ENCODE measurements at places on chromosomes 1 and 21. TPM values are rescaled to one million over a fixed set of nuclear protein-coding genes. Genes with fewer than 3 reads are reported as not detected.

Gene SZT2
- 66.8 TPM for total RNA-seq

DNA sequence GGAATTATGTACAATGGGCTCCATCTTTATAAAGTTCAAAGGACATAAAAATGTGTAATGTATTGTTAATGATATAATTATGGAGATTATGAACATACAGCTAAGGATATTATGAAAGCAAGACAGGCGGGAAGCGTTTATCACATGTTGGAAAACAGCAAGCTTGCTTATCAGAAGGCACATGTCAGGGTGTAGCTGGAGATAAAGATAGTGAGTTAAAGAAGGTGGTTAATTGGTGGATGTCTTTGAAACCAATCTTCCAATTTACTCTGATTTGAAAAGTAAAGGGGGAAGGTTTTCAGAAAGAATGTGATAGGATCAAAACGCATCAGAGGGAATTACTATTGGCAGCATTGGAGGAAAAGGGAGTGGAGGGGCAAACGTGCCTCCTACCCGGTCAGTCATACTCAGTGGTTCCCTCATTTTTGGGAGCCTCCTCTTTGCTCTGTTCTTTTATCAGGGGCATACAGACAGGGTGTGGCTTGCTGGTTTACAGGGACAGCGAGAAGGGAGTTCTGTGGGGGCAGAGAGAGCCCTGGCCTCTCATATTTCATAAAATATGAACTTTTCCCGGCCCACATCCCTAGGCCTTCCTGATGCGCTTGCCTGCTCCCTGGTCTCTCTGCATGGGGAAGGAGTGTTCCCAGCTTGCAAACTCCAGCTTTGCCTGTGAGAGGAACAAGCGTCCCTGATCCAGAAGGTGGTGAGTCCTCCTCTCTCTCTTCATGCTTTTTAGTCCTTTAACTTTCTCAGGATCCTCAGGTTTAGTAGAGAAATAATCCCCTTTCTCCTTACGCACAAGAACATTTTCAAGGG is 8.0 kb upstream of the SVBP start:
- no peak for DNase-seq
- H3K27ac ChIP-seq, result no peak overlapping the region
- H3K4me1 ChIP-seq, result peaks cover 8% of the 10 kb centered on the region
- H3K36me3 ChIP-seq, result peaks cover 4% of the 10 kb centered on the region
- H3K4me3 ChIP-seq, result no peak overlapping the region

- no peaks in the 10 kb centered on the region for H3K4me1 ChIP-seq
- H3K36me3 ChIP-seq, result no peaks in the 10 kb centered on the region
- no peaks in the 10 kb centered on the region for H3K27me3 ChIP-seq
- peak overlapping the region; percentile 80 for H3K4me3 ChIP-seq
- peak overlapping the region; percentile 75 for H3K27ac ChIP-seq
These were observed 709 bp upstream of the SLC41A1 start for GRCh38 chr1:205813755-205814058.

Gene TRAF3IP3
- total RNA-seq, result 16.4 TPM

DNA sequence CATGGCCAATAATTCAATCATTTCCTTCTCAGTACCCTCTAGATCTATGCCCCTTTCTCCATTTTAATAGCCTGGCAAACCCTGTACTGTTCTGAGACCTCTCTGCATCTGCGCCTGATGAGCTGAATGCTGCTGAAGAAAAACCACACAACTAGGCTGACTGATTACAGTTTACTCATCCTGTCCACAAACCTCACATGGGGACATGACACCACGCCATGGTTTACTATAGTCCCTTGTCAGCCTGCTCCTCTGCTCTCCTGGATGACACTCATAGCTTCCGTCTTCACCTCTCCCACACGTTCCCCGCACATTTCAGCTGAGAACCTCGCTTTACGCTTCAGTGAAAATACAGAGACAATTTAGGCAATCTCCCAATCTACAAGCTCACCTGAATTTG is 59.7 kb downstream of the DESI2 start:
- H3K36me3 ChIP-seq, result no peaks in the 10 kb centered on the region
- no peak overlapping the region for H3K4me3 ChIP-seq
- H3K27ac ChIP-seq, result no peak overlapping the region

GRCh38 chr1:118210051-118210722 is 25.2 kb upstream of the SPAG17 start:
- no peaks in the 10 kb centered on the region for H3K27me3 ChIP-seq
- H3K4me1 ChIP-seq, result no peaks in the 10 kb centered on the region
- no peak for DNase-seq

Gene GJA8
- 2.4 TPM for total RNA-seq

Gene DMRTA2
- not detected for total RNA-seq

- no peak overlapping the region for H3K4me3 ChIP-seq
- no peaks in the 10 kb centered on the region for H3K4me1 ChIP-seq
- H3K27ac ChIP-seq, result no peak overlapping the region
- no peaks in the 10 kb centered on the region for H3K27me3 ChIP-seq
These were observed 80.3 kb downstream of the GLIS1 start for GRCh38 chr1:53658489-53659230.

DNA sequence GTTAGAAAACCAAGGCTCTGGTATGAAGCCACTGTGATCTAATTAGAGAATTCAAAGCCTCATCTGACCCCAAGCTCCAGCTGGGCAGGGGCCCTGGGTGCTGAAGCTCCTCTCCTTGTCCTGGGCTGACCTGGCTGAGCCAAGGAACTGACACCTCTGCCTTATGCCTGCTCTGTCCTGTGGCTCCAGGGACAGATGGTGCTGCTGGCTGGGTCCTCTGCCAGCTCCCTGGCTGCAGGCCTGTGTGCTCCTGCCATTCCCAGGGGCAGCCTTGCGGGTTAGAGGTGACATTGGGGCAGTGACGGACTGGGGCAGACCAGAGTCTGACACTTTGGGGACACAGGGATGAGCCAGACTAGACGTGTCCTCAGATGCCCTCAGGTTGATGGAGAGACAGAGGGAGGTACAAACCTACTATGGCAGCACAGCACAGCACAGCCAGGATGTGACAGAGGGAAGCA is 11.8 kb downstream of the ACOT11 start:
- no peaks in the 10 kb centered on the region for H3K36me3 ChIP-seq
- DNase-seq, result no peak
- H3K4me3 ChIP-seq, result no peak overlapping the region
- no peak overlapping the region for H3K27ac ChIP-seq
- peaks cover 16% of the 10 kb centered on the region for H3K4me1 ChIP-seq

GRCh38 chr21:15437883-15438282 is 291.9 kb upstream of the USP25 start:
- no peak for DNase-seq
- no peak overlapping the region for H3K27ac ChIP-seq
- H3K4me3 ChIP-seq, result no peak overlapping the region
- peaks cover 4% of the 10 kb centered on the region for H3K4me1 ChIP-seq
- no peaks in the 10 kb centered on the region for H3K36me3 ChIP-seq

Gene ERICH3
- 0.50 TPM for total RNA-seq

GRCh38 chr21:16841975-16842695 is 670.7 kb upstream of the CXADR start:
- H3K36me3 ChIP-seq, result no peaks in the 10 kb centered on the region
- H3K27ac ChIP-seq, result no peak overlapping the region
- no peak overlapping the region for H3K4me3 ChIP-seq
- no peaks in the 10 kb centered on the region for H3K27me3 ChIP-seq
- H3K4me1 ChIP-seq, result no peaks in the 10 kb centered on the region

Gene HAPLN2
- total RNA-seq, result 1.9 TPM

- H3K4me1 ChIP-seq, result no peaks in the 10 kb centered on the region
- DNase-seq, result peak; percentile 87
- no peaks in the 10 kb centered on the region for H3K27me3 ChIP-seq
- peak overlapping the region; percentile 47 for H3K27ac ChIP-seq
- H3K4me3 ChIP-seq, result peak overlapping the region; percentile 66
- no peaks in the 10 kb centered on the region for H3K36me3 ChIP-seq
These were observed 690 bp downstream of the C1orf216 start for GRCh38 chr1:35717911-35718476.

- no peak for DNase-seq
- H3K27me3 ChIP-seq, result no peaks in the 10 kb centered on the region
- peaks cover 25% of the 10 kb centered on the region for H3K36me3 ChIP-seq
These were observed 40.2 kb downstream of the NID1 start for GRCh38 chr1:236024641-236025040.

- no peaks in the 10 kb centered on the region for H3K36me3 ChIP-seq
- no peak overlapping the region for H3K27ac ChIP-seq
- peak; percentile 94 for DNase-seq
- H3K27me3 ChIP-seq, result no peaks in the 10 kb centered on the region
These were observed 5.3 kb upstream of the CCDC27 start for GRCh38 chr1:3746830-3747521.

DNA sequence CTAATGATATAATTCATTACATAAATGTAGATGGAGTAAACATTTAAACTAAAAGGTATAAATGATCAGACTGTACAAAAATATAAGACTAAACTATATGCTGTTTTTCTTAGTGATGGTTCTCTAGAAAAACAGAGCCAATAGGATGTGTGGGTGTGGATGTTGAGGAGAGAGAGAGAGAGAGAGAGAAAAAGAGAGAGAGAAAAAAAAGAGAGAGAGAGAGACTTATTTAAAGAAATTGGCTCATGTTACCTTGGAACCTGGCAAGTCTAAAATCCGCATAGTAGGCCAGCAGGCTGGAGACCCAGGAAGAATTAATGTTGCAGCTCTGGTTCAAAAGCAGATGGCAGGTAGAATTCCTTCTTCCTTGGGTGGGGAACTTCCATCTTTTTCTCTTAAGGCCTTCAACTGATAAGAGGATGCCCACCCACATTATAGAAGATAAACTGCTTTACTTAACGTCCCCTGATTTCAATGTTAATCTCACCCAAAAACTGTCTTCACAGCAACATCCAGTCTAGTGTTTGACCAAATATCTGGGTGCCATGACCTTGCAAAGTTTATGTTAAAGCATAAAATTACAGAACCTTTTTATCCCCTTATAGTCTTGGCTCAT is 74.3 kb upstream of the KCNJ15 start:
- no peaks in the 10 kb centered on the region for H3K4me1 ChIP-seq
- H3K27me3 ChIP-seq, result no peaks in the 10 kb centered on the region
- DNase-seq, result no peak
- no peak overlapping the region for H3K27ac ChIP-seq
- H3K36me3 ChIP-seq, result no peaks in the 10 kb centered on the region

GRCh38 chr1:192066202-192066601 is 92.1 kb upstream of the RGS18 start:
- no peaks in the 10 kb centered on the region for H3K4me1 ChIP-seq
- H3K27me3 ChIP-seq, result no peaks in the 10 kb centered on the region
- no peaks in the 10 kb centered on the region for H3K36me3 ChIP-seq
- H3K4me3 ChIP-seq, result no peak overlapping the region

Gene PDE4B
- 8.7 TPM for total RNA-seq

Gene CYP4A22
- 4.1 TPM for total RNA-seq

GRCh38 chr1:98749152-98749756 is 87.7 kb downstream of the SNX7 start:
- no peak for DNase-seq
- H3K27ac ChIP-seq, result no peak overlapping the region
- no peaks in the 10 kb centered on the region for H3K4me1 ChIP-seq
- H3K36me3 ChIP-seq, result no peaks in the 10 kb centered on the region
- H3K27me3 ChIP-seq, result no peaks in the 10 kb centered on the region

DNA sequence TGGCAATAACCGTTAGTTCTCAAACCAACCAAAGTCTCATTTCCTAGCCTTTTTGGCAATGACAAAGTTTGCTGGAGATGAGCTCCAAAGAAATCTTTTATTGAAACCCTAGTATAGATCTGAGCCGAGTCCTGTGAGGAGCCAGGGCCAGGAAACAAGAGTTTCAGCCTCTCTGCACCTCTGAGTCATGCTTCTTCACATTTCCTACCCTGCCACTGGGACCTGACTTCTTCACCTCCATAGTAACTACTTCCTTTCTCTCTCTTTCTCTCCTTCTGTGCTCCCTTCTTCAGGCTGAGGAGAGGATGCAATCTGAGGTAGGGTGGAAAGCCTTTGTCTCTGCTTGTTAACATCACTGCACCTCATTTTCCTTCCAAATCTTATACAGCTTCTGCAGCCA is 38.7 kb upstream of the IPO9 start:
- no peak overlapping the region for H3K4me3 ChIP-seq
- no peaks in the 10 kb centered on the region for H3K27me3 ChIP-seq

DNA sequence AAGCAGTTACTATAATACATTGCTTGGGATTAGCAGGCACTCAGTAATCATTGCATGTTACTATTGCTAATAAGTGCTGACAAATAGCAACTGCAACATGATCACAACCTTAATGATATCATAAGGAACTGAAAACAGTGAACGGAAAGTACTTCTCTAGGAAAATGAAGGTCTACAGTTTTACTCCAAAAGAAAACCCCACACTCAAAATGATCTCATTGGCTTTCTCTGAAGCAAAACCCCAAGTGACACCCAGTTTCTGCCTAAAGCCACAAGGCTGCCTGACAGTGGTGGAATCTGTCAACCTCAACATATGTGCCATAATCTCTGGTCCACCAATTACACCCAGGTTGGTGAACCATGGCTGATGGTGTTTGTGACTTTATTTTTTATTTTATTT is 137.6 kb downstream of the PTGER3 start:
- H3K27ac ChIP-seq, result no peak overlapping the region
- DNase-seq, result no peak
- H3K4me3 ChIP-seq, result no peak overlapping the region
- no peaks in the 10 kb centered on the region for H3K4me1 ChIP-seq
- H3K36me3 ChIP-seq, result no peaks in the 10 kb centered on the region

Gene HCN3
- 3.3 TPM for total RNA-seq

- no peak for DNase-seq
- H3K27me3 ChIP-seq, result no peaks in the 10 kb centered on the region
- H3K4me1 ChIP-seq, result no peaks in the 10 kb centered on the region
- no peak overlapping the region for H3K4me3 ChIP-seq
- no peaks in the 10 kb centered on the region for H3K36me3 ChIP-seq
These were observed 355.6 kb downstream of the USP25 start for GRCh38 chr21:16085421-16085820.

Gene OLIG2
- not detected for total RNA-seq

DNA sequence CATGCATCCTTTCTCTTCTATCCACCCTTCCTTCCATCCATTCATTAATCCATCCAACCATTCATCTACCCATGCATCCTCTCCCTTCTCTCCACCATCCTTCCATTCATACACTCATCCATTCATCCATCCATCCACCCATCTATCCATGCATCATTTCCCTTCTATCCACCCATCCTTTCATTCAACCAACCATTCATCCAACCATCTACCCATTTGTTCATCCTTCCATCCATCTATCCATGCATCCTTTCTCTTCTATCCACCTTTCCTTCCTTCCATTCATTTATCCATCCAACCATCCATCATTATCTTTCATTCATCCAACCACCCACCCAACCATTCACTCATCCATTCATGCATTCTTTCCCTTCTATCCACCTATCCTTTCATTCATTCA is 188.4 kb downstream of the NPHP4 start:
- H3K4me3 ChIP-seq, result no peak overlapping the region
- H3K36me3 ChIP-seq, result no peaks in the 10 kb centered on the region
- DNase-seq, result no peak
- no peaks in the 10 kb centered on the region for H3K27me3 ChIP-seq
- H3K27ac ChIP-seq, result no peak overlapping the region

- no peak for DNase-seq
- peaks cover 3% of the 10 kb centered on the region for H3K4me1 ChIP-seq
- H3K27ac ChIP-seq, result no peak overlapping the region
- H3K4me3 ChIP-seq, result no peak overlapping the region
These were observed 2.5 kb upstream of the ATF6 start for GRCh38 chr1:161763522-161764098.
